ENCODE measurements at places on chromosomes 12 and 14.
A peak's percentile ranks its signal among the peaks of the same experiment; 100 is the strongest.

DNA sequence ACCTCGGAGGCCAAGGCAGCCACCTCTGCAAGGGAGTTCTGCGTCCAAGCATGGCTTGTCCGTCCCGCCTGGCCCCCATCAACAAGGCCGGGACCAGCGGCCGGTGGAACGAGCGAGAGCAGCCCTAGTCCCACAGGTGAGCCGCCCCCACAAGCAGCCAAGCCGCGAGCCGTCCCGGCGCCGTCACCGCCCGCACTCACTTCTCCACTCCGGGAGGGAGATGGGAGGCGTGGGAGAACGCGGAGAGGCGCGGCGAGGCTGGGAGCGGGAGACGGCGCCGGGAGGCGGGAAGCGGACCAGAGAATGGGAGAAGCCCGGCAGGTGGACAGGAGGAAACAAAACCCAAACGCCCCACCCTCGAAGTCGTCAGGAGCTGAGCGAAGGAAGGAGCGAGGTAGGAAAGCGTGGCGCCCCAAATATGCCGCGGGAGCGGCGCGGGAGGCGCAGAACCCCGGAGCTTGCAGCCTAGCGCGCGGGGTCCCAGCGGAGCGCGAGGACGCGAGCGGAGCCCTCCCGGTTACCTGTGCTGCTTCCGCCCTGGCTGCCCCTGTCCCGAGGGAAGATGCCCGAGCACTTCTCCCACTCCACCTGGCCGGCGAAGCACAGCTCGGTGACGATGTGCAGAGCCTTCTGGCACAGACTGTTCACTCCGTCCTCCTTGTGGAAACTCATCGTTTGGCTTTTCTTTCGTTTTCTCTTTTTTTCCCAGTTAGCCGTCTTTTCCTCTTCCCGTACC lies 600 bp downstream of the SYT10 start:
- peak; percentile 14 for DNase-seq

GRCh38 chr12:107127482-107128430 lies 34.4 kb upstream of the CRY1 start:
- no peak for DNase-seq

- DNase-seq = peak; percentile 8
Measured at GRCh38 chr14:42140831-42141279, 534.2 kb downstream of the LRFN5 start.

- no peak for DNase-seq
Measured at GRCh38 chr12:4934407-4935035, 24.8 kb downstream of the KCNA1 start.

DNA sequence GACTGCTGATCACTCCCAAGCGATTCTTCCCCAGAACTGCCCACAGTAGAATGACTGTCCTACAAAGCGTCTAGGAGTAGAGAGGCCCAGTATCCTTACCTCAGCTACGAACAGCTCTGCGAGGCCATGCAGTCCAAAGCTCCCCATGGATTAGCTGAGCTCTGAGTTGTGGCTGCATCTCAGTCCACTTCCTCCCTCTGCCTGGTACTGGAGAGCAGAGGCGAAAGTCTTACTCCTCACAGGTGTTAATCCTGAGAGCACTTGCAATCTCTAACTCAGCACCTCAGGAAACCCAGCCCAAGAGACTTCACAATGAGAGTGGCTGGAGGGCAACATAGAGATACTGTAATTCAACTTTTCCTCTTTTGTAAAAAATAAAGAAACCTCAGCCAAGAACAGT lies 493.1 kb downstream of the BCAT1 start:
- no peak for DNase-seq

- peak; percentile 58 for DNase-seq
Measured at GRCh38 chr12:109581856-109582255, 8.3 kb downstream of the MVK start.

GRCh38 chr12:31815096-31815495 lies 86.3 kb upstream of the AMN1 start:
- no peak for DNase-seq

DNA sequence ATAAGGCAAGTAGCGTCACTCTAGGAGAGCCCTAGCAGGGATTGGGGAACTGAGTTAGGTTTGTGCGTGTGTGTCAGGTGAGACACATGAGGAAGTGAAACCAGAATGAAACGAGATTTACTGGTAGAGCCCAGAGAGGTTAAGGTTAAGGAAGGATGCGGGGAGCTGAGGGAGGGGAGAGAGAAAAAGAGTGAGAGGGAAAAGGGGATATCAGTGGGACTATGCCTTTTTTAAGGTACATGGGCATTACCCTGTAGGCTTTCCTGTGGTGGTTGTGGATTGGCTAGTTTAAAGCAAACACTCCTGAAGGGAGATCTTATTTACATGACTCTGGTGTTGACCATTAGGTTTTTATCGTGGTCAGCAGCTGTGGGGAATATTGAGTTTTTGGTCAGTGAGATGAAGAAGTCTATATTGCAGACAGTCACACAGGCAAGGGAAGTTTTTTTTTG lies 13.9 kb downstream of the ZDHHC17 start:
- DNase-seq = no peak
